CD8-positive, alpha-beta memory T cell (primary cell): ENCODE measurements at places on chromosomes 11 and 22.
A peak's percentile ranks its signal among the peaks of the same experiment; 100 is the strongest.

- DNase-seq, result no peak
Measured at GRCh38 chr22:31748490-31748889, 1.4 kb downstream of the PRR14L start.

- DNase-seq, result no peak
Measured at GRCh38 chr11:95796501-95796900, 6.2 kb downstream of the CEP57 start.

DNA sequence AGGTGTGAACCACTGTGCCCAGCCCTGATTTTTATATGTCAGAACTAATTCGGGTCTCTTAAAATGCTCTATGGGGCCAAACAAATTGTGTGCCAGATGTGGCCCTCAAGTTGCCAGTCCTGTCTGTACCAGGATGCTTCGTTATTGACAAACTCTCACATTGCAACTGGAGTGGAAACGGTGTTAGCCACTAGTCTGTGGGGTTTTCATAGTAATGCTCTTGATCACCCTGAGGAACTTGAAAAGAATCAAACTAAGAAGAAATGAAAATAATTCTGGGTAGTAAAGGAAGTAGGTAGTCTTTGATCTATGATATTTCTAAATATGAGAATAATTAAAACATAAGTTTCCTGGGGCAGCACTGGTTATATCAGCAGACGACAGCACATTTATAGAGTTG, 67.3 kb upstream of the ADSL start:
- no peak for DNase-seq

DNA sequence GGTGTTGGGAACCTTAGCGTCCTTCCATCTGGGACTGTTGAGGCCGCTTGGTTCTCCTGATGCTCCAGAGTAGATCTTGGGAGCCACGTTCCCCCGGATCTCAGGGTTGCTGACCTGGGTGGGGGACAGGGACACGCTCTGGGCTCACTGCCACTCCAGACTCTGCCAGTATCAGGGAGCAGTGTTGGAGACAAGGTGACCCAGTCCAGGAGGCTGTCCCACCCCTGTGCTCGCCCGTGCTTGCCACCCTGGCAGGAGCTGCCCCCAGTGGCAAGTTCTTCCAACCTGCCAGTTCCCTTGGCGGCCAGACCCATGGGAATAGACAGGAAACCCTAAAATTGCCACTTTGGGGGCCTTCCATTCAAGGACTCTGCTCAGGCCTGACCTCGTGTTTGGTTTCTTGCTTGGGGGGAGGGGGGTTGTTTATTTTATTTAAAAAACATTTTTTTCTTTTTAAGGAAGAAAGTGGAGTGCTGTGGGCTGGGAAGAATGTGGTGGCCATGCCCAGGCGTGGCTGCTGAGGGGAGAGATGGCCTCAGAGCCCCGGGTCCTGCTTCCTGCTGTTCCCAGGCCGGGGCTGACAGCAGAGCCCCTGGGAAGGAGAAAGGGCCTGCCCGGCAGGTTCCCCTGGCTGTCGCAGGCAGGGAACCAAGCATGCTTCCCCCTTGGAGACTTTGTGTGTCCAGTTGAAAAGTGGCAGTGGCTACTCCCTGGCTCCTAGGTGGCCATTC, 7.2 kb downstream of the GRK2 start:
- peak; percentile 36 for DNase-seq

- DNase-seq, result no peak
Measured at GRCh38 chr11:76443268-76443980, 1.4 kb upstream of the EMSY start.

GRCh38 chr22:34045311-34045710, 125.0 kb upstream of the LARGE1 start:
- DNase-seq, result no peak

DNA sequence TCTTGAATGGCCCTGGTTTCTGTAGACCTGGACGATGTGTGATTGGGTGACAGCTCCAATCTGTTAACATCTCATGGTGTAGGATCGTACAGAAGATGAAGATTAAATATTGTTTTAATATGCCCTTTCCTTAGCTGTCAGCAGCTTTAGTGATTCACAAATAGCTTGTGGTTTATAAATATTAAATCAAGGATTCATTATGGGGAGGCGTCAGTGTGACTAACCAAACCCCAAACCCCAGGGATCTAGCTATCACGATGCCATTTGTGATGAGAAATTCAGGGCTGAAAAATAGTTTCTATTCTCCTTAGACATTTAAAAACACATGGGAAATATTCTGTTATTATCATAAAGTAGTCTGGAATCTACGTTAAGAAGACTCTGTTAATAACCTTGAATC, 73.4 kb downstream of the NCAM1 start:
- DNase-seq, result no peak

DNA sequence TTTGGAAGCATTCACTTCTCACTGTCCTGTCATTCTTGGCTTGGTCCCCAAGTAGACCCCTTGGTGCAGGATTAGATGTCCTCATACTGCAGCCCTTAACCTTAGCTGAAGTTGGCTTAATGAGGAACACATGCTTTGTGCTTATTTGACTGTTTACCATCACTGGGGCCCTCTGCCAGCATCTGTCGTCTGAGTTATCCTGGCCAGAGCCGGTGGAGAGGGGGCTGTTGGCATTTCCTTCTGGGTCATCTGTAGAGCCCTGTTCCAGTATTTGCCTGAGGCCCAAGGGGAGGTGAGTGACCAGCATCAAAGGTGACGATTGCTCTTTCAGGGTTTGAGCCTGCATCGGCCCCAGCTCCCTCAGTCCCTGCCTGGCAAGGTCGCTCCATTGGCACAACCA, 126.4 kb upstream of the RASSF10 start:
- no peak for DNase-seq

DNA sequence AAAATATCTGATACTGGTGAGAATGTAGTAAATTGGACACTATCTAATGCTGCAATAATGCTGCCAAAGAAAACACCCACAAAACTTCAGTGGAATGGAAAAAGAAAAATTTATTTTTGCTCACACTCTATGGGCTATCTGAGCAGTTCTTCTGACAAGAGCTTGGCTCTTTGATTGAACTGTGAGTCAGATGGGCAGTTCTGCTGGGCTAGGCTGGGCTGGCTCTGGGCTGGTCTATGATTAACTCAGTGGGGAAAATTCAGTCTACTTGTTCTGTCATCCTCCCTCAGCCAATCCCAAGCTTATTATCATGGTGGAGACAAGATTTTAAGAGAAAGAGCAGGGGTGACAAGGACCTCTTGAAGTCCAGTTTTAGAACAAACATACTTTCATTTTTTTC, 1404.8 kb downstream of the LRRC4C start:
- no peak for DNase-seq

- DNase-seq, result no peak
Measured at GRCh38 chr11:117189191-117189940, 9.8 kb upstream of the TAGLN start.

- no peak for DNase-seq
Measured at GRCh38 chr22:46158283-46158682, 8.0 kb downstream of the PPARA start.

GRCh38 chr11:116261606-116262005, 511.2 kb downstream of the BUD13 start:
- no peak for DNase-seq

DNA sequence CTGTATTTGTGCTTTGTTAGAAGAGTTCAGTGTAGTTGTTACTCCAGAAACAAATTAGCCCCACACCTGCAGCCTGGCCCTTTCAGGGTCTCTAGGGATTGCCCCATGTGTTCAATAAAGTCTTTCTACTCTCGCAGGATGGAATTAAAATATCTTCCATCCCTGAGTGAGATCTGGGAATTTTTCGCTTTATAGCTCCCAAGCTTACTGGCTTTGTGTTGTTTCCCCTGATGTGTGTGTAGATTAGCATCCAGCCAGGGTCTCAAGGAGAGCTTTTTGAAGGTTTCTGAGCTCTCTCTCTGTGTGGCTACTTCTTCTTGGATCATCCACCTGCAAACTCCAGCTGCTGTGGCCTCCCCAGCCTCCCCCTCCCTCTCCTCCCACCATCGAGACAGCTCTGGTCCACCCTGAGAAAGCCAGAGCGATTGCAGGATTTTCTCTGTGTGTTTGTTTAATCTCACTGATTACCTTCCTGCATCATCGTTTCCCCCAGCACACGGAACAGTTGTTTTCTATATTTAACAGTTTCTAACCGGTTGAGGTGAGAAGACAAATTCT, 553.5 kb downstream of the TBC1D22A start:
- DNase-seq, result no peak
